GM19239 (cell line): ENCODE measurements at places on chromosomes 4 and X.

DNA sequence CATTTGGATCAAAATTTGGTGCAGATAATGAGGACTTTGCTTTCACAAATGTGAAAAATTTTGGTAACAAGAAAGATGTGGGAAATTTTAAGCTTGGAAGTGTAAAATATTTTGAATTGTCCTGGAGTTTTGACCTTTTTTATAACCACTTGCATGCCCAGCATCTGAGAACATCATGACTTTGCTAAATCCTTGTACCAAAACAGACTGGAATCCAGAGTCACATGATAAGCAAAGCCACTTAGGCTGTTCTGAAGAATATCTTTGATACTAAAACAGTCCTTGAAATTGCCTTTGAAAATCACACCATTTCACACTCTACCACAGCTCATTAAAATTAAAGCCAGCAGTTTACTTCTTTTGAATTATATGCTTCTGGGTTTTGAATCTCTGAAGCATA is 2.5 kb upstream of the PPM1K start:
- DNase-seq = no peak

GRCh38 chr4:53021754-53022512 is 159.8 kb downstream of the RASL11B start:
- DNase-seq = no peak

DNA sequence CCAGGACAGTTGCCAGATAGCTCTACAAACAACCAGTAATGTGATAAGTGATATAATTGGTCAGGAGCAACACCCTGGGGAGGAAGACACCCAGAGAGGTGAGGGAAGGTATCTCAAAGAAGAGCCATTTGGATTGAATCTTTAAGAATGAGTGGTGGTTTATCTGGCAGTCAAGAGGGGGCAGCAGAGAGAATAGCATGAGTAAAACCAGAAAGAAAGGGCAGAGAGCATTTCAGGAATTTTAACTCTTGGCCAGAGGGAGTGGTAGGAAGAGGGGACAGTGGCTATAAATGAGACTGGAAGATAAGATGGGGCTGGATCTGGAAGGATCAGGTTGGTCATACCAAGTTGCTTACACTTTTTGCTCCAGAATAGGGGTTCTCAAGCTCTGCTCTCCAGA is 5.9 kb upstream of the SEPTIN6 start:
- DNase-seq = no peak

- no peak for DNase-seq
These were observed 160.9 kb downstream of the AFAP1 start for GRCh38 chr4:7778510-7779431.

- DNase-seq = no peak
These were observed 749.5 kb upstream of the PCDH7 start for GRCh38 chr4:29970626-29971025.

- no peak for DNase-seq
These were observed 143.1 kb downstream of the TBCK start for GRCh38 chr4:106172861-106173260.

DNA sequence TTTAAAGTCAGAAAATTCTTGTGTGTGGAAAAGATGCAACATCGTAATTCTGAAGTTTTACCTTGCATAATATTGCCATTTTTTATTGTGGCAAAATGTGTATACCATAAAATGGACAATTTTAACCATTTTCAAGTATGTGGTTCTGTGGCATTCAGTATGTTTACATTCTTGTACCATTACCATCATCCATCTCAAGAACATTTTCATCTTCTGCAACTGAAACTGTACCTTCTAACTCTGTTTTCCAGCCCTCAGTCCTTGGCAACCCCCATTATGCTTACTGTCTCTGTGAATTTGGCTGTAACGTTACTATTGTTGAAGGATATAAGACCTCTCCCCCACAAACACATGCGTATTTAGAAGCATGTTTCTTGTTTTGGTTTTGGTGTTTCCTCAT is 123.2 kb downstream of the BMPR1B start:
- DNase-seq = no peak

- DNase-seq = no peak
These were observed 40.9 kb downstream of the BRCC3 start for GRCh38 chrX:155112171-155112570.
